ENCODE measurements at places on chromosomes 2 and 18.

- DNase-seq, result peak; percentile 57
These were observed 7.6 kb downstream of the POU3F3 start for GRCh38 chr2:104861351-104862057.

DNA sequence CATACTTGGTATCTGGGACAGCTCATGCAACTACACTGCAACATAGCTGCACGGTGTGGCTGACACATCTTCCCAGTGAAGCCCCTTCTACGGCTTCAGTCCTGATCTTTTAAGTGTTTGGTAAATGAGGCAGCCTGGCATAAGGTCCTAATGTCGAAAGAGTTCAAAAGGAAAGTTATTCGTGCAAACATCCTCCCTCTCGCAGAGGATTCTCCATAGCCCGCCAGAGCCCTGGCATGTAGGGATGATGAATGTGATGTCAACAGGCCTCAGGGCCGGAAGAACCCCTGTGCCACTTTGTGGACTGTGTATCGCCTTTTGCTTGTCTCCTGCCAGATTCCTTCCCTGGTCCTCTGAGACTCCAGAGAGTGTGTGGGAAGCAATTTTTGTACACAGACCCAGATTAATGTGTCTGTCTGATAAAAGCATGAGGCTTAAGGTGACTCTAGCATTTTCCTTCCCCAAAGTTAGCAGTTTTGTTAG is 88.5 kb downstream of the SOCS6 start:
- DNase-seq, result no peak

DNA sequence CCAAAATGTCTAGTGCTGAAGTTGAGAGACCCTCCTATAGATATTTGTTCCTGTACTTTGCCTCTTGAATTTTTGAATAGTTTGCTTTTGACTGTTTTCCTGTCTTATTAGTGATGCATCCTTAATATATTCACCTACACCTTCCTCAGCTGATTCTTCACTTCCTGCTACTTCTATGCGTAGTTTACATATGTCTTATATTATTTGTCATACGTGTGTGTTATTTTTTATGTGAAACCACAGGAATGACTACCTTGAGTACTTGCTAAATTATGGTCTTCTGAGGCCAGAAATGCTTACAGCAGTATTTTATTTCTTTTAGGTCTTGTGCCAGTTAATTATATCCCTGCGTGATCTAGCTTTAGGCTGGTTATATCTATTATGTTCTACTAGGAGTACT is 9.9 kb downstream of the UBE2E3 start:
- DNase-seq, result no peak

DNA sequence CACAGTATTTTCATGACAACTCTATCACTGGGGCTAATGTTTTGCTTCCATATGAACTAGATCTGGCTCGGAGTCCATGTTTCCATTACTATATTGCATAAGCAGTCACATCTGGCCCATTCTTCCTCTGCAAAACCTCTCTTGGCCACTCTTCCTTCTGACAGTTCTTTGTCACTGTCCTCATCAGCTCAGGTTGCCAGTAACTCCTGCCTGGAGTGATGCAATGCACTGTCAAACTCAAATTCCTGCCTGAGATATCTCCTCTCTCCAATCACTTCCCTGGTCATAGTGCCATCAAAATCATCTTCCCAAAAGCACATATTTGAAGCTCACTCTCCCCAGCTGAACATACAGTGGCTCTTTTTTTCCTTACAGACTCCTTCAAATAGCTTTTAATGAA is 66.1 kb downstream of the COLEC12 start:
- DNase-seq, result no peak

DNA sequence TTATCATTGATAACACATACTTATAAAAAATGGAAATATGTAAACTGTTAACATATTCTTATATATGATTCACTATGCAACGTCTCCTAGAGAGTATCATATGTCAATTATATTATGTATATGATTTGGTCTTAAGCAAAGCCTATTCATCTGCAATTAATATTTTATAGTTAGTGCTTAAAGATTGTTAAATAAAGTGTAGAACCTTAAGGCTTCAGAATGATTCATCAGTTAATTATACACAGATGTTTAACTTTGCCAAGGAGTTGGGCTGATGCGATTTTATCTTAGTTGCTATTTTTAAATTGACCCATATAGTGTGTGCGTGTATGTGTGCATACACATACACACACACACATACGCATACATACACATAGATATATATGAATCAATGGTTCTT is 323.1 kb downstream of the RBM43 start:
- no peak for DNase-seq

GRCh38 chr2:129708221-129708967 is 271.1 kb upstream of the RAB6C start:
- DNase-seq, result no peak

GRCh38 chr2:8442833-8443486 is 238.9 kb upstream of the ID2 start:
- no peak for DNase-seq

- no peak for DNase-seq
These were observed 520.1 kb downstream of the LRP1B start for GRCh38 chr2:141610564-141611175.

DNA sequence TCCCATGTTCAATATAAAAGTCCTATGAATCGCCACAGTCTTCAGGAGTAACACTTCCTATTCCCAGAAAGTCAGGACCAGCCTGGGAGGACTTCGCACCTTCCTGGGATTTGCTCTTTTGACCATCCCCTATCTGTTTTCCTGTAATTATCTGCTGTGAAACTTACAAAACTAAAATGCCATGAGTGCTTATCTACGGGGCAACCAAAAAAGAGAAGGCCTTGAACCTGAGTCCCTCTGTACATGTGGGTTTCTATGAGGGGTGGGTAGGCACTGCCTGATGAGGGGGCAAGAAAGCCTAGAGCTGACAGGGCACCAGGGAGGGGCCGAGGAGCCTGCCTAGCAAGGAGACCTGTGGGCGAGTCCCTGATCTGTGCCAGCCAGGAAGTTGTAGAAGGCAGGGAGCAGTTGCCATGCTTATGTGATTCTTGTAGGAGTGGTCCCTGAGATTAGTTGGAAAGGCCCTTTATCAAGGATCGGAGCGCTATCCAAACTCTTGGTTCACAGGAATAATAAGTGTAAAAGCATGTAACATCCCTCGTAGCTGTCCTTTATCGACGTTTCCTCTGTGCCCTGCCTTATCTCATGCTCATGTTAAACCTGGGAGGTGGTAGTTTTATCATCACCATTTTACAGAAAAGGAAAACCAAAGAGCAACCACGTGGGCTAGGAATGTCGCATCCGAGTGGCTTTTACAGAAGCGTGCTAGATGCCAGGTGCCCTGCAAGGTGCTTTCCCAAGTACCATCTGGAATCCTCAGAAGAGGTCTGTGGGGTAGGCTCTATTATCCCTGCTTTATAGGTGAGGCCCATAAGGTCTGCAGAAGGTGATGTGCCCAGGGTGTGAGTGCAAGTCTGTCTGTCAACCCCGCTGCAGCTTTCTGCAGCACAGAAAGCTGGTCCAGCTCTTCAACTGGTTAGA is 111.8 kb downstream of the B3GNT2 start:
- no peak for DNase-seq

DNA sequence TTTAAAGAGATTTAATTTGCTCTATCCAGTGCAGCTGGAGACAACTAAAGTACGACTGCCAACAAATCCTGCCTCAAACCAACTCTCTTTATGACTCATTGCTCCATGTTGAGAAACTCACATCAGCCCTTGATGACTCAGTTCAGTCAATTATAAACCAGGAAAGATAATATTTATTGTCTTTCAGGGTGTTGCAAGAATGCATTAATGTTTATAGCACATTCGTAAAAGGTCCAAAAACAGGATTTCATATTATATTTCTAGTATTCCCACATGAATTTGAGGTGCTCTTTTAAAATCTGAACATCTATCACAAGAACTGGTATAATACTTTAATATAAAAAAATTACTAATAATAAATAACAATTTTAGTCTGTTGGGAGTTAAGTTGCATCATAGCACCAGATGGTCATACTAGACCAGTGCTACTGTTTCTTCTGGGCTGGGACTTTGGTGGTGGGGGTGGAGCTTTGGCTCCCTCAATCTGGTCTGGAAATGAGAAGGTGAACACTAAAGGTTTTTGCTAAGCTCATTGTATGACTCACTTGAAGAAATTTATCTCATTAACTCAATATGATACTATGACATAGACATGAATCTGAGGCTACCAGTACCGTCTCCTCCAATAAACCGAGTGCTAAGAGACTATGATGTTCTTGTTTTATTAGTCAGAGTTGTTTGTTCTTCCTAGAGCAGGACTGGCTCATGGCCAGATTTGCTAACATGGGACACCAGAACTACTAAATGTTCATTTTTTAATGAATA is 26.6 kb upstream of the MAP3K20 start:
- no peak for DNase-seq
